ENCODE measurements at places on chromosomes 13 and 19.

GRCh38 chr13:43720780-43721397, 65.9 kb downstream of the ENOX1 start:
- no peak for DNase-seq

GRCh38 chr13:51977625-51978024, 33.6 kb downstream of the ATP7B start:
- DNase-seq: no peak

- peak; percentile 10 for DNase-seq
Observed at GRCh38 chr13:44191504-44192171, 182.0 kb upstream of the SERP2 start.

- DNase-seq: no peak
Observed at GRCh38 chr13:85303630-85304029, 495.6 kb downstream of the SLITRK6 start.

DNA sequence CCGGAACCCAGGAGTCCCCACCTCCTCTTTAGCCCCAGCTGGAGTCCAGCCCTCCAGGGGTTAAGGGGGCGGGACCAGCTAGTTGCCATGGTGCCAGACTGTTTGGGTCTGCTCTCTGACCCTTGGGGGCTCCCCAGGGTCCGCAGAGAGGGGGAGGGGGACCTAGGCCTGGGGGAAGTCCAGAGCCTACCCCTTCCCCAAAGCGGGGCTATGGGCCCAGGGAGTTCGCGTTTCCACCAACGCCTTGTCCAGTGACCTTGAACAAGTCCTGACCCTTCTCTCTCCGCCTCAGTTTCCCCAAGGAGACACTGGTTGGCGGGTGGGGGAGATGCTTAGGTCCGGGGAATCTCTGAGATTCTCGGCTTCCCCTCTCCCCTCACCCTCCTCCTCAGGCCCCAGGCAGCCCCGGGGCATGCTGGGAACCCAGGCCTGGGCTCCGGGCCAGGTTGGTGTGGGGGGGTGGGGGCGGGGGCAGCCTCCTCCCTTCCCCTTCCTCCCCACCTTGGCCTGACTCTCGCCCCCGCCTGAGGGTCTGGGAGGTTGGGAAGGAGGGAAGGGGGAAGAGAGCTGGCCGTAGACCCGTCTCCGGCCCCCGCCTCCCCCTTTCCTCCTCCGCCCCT, 2.6 kb upstream of the SPACA6 start:
- peak; percentile 49 for DNase-seq

GRCh38 chr19:42388851-42389489, 1.1 kb downstream of the CNFN start:
- DNase-seq: no peak

DNA sequence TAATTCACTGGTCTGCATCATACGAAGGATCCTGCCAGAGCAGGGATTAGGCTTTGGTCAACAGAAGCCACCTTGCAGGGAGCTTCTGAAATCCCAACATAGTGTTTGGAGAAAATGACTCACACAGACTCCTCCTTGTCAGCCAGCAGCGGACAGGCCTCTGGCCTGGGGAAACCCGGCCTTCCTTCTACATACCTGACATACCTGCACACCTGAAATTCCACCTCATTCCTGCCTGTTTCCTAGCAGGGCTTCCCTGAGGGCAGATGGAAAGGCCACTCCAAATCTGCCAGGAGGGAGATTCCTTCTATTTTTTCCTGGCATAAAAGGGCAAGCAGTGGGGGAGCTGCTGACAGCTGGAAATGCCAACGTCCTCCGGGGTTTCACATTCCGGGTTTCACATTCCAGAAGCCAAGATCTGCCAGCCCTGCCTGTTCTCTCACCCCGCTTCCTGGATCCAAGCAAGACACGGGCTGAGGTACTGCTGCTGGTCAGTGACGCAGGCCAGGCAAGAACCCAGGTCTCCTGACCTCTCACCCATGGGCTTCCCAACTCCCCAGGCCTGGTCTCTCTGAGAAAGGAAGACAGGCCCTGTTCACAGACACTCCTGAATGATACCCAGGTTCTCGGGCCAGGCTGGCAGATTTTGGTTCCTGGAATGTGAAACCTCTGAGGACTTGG, 18.2 kb upstream of the IGFL1 start:
- no peak for DNase-seq

DNA sequence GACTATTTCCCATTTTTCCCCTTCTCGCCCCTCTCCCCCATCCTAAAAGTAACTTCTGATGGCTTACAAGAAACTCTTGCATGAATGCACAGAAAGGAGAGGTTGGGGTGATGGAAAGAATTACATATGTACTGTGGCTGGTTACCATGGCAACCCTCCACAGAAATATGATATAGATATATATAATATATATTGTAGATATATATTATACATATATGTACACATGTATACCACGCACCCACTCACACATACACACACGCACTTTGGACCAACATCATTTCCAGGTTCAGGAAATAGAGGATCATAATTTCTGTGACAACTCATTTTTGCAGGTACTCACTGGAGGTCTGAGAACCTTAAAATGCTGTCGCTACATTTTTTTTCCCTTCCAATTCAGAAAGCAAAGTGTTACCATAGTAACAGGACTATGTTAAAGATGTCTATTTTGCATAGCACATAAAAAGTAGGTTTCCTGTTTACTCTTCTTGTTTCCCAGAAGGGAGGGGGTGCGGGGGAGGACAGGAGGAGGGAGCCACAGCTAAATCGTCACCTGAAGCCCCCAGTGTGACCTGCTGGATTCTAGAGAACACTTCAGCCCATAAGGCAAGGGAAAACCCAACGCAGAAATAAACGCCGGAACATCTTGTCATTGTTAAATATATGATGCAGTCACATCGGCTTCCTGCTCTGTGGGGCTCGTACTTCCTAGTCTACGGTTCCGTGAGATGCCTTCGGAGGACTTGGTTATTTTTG, 44.7 kb downstream of the EFNB2 start:
- DNase-seq: no peak

DNA sequence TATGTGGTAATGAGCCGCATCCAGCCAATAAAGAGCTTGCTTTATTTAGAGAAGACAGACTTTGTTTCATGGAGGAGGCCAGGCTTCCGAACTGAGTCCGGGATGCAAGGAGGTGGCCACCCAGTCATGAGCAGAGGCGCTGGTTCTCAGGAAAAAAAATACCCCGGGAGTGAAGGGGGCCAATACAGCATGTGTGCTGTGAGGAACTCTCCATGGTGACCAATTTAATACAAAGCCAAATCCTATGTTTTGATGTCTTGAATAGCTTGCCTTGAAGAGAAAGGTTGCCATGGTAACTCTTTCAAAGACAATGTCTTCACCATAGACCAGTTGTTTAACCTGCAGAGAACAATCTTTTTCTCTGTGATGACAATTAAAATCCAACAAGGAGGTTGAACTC, 43.4 kb upstream of the PDCD5 start:
- DNase-seq: no peak

DNA sequence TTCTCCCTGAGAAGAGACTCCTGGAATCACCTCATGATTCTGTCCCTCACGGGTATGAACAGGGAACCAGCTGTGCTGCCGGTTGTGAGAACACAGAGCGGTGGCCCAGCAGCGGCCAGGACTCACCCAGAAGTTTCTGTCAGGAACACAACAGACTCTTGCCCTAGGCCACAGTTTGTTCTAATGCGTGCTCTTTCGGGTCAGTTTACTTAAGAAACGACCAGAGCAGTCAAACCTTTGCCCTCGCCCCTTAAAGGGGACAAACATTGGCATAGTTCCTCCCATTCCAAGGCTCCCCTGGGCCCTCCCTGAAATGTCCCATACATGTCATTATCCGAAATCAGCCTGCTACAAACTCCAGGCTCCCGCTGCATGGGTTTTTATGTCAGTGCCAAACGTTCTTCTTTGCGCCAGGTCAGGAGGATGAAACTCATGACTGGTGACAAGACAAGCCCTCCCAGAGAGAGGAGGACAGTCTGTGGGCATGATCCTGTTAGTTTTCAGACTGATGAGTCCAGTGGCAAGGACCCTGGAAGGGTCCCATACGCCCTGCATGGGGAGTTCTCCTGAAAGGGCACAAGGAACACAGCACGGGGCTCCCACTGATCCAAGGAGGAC, 18.3 kb downstream of the ZIC5 start:
- DNase-seq: no peak

GRCh38 chr13:98523455-98524102, 53.3 kb downstream of the STK24 start:
- DNase-seq: no peak

DNA sequence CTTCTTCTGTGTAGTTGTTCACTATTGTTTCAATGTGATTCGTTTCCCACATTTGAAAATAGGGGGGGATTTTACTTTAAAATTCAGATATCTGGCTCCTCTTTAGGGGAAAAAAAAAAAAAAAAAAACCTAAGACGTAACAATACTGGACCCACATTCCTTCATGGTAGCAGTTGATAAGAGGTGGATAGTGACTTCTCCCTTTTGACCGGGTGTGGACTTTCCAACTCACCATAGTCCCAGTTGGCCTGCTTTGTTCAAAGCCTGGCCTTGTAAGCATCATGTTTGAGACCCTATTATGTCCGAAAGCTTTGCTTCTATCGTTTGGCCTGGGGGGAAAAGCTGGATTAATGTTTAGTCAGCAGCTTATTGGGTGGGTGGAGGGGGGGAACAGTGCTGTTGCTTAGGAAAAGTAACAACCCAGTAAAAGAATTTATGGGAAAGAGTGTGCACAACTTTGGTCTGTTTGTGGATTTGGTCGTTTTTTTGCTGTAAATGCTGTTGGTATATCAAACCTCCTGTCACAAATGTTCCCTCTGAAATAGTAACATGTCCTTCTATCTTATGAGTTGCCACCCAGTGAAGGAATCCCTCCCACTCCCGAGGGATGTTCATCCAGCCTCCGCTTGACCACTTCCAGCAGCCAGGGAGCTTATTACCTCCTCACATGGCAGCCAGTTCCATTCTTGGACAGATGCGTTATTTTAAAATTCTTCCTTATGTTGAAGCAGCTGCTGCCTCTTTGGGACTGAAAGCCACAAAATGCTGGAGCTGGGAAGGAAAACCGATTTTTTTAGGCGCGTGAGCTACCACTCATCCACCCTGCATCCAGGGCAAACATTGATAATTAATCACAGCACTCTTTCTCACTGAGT, 10.4 kb downstream of the SAMD4B start:
- no peak for DNase-seq

- no peak for DNase-seq
Observed at GRCh38 chr19:55778331-55778730, 9.4 kb downstream of the RFPL4AL1 start.

DNA sequence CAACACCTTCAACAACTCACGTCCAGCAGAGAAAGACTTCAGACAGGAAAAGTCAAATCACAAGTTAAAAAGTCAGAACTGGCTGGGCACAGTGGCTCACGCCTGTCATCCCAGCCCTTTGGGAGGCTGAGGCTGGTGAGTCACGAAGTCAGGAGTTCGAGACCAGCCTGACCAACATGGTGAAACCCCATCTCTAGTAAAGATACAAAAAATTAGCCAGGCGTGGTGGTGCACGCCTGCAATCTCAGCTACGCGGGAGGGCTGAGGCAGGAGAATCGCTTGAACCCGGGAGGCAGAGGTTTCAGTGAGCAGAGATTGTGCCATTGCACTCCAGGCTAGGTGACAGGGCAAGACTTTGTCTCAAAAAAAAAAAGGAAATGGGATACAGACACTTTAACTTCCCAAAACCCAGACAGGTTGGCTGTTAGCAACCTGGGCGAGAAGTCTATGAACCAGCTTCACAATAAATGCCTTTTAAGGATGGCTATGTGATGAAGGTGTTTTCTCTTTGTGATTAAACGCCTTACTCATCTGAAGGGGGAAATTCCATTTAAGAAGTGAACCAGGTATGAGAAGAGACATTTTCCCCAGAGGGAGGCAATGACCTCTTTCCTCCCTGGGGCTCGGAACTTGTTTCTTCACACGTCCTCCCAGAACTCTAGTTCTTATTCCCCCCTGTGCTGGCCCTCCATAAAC, 80.4 kb downstream of the INSR start:
- DNase-seq: no peak

GRCh38 chr19:43667876-43668405, 2.0 kb downstream of the PLAUR start:
- DNase-seq: no peak

DNA sequence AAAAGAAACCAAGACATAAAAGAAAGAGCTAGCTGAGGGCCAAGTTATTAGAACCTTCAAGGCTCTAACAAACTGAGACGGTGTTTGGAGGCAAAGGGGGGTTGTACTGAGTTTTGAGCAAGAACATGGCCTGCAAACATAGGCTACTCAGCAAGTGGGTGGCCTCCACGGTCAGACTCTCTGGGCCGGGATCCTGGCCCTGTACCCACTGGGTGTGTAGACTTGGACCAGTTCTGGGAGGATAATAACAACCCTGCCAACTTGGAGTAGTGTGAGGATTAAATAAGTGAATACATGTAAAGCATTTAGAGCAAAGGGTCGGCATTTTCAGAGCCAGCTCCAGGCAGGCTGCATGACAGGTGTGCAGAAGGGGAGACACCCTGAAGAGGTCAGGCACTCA, 56.1 kb upstream of the TNFRSF19 start:
- no peak for DNase-seq

GRCh38 chr13:27374126-27374613, 50.2 kb upstream of the GTF3A start:
- no peak for DNase-seq

DNA sequence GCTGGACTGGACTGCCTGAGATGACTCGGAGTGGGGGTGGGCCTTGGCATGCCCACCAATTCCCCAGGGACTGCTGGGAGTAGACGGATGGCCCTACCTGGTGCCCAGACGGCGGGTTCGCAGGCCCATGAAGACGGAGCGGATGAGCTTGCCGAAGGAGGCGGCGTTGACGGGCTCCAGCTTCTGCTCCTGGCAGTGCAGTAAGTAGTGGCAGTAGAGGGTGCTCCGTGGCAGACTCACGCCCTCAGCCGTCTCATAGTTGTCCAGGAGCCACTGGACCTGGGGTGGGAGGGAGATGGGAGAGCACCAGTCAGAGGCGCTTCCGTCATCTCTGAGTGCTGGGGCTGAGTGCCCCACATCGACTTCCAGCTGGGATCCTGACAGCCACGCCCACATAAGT, 17.6 kb downstream of the DCAF15 start:
- DNase-seq: no peak

DNA sequence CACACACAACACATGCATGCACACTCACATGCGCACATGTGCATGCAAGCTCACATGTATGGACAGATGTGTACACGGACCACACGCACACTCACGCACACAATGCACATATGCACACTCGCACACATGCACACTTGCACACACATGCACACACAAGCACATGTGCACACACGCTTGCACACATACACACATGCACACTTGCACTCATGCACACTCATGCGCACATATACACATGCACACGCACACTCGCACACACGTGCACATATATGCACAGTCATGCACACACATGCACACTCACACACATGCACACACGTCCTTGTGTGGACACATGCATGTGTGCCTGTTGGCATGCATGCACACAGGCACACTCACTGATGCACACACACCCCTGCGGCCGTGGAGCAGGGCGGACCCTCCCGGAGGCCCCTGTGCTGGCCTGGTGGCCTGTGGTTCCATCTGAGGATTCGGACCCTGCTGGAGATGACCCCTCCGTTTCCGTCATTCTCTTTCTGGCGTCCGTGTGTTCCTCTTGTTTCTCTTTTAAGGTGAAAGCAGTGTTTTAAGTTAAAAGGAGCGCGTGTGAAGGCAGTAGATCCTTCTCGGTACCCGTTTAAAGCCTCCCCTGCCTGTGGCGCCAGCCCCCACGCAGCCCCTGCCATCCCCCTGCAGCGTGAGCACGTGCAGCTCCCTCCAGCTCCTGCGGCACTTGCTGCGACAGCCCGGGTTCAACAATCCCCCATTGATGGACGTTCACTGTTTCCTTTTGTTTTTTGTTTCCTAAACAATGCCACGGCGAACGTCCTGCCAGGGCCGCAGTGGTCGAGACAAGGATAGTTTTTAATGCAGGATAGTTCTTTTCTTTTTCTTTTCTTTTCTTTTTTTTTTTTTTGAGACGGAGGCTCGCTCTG, 5.6 kb downstream of the NDUFS7 start:
- no peak for DNase-seq
